ENCODE measurements at places on chromosomes 4 and X.

- DNase-seq, result no peak
Observed at GRCh38 chr4:17336986-17337385, 174.9 kb downstream of the QDPR start.

DNA sequence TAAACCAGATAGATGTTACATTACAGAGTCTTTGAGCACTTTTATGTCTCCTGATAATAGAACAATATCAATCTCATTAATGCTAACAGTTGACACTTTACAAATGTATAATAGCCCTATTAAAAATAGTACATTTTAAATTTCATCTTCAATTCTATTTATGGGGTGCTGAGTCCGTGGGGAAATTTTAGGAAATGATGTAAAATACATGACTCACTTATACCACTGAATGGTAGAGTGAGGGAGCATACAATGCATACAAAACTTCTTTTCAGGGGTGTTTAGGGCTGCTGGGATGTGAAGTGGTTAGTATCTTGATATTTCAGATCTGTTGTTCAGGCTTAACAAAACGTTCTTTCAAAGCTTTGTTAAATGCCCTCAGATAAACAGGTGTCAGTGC lies 696.2 kb downstream of the TRAM1L1 start:
- no peak for DNase-seq

DNA sequence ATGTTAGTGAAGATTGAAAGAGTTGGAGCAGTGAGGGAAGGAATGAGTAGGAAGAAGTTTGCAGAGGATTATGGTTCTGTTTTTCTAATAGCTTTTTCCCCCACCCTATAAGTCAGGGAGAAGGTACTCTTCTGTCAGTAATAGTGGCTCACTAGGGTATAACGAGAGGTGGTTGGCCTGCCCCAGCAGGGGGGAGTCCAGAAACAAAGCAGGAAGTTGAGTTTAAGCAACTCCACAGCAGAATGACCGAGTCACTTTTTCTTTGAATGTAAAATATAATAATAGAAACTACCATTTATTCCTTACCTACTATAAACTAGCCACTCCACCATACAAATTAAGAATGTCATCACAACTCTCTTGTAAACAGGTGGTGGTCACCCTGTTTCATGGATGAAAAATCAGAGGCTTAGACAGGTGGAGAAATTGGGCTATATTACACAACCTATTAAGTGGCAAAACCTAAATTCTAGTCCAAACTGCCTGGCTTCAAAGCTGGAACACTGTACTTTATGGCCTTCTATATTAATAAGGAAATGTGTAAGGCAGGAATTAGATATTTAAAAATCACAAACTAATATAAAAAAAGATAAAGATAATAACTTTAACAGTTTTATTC lies 21.9 kb downstream of the AP1AR start:
- DNase-seq, result no peak

GRCh38 chr4:153072661-153073060 lies 131.6 kb upstream of the TRIM2 start:
- DNase-seq, result no peak

DNA sequence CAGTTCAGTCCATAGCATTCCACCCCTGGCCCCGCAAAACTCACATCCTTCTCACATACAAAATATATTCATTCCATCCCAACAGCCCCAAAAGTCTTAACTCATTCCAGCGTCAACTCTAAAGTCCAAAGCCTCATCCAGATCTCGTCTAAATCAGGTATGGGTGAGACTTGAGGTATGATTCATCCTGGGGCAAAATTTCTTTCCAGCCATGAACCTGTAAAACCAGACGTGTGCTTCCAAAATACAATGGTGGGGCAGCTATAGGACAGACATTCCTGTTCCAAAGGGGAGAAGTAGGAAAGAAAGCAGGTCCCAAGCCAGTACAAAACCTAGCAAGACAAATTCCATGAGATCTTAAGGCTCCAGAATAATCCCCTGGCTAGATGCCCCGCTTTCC lies 76.9 kb downstream of the CLDN34 start:
- no peak for DNase-seq

GRCh38 chr4:143148521-143148920 lies 36.2 kb upstream of the USP38 start:
- no peak for DNase-seq

- no peak for DNase-seq
Observed at GRCh38 chr4:185592438-185592837, 57.1 kb upstream of the PDLIM3 start.

GRCh38 chrX:3712051-3712869 lies 1.2 kb downstream of the PRKX start:
- no peak for DNase-seq

DNA sequence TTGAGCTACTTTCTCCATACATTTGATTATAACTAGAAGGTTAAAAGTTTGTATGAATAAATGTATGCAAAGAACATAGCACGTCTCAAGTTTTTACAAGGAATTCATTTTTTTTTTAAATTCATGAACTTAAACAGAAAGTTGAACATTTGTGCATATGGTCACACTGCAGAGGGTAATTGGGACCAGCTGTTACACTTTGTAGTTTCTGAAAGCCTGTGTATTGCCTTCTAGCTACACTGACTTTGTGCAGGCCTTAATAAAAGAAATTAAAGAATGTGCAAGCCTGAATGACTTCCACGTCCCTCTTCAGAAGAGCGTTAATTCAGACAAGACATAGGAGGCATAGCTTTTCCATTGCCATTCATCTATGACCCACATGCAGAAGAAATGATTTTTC lies 153.1 kb upstream of the PCDH18 start:
- DNase-seq, result no peak

GRCh38 chr4:176548571-176548970 lies 228.8 kb downstream of the SPCS3 start:
- no peak for DNase-seq

GRCh38 chr4:167032871-167033270 lies 201.4 kb downstream of the SPOCK3 start:
- no peak for DNase-seq

DNA sequence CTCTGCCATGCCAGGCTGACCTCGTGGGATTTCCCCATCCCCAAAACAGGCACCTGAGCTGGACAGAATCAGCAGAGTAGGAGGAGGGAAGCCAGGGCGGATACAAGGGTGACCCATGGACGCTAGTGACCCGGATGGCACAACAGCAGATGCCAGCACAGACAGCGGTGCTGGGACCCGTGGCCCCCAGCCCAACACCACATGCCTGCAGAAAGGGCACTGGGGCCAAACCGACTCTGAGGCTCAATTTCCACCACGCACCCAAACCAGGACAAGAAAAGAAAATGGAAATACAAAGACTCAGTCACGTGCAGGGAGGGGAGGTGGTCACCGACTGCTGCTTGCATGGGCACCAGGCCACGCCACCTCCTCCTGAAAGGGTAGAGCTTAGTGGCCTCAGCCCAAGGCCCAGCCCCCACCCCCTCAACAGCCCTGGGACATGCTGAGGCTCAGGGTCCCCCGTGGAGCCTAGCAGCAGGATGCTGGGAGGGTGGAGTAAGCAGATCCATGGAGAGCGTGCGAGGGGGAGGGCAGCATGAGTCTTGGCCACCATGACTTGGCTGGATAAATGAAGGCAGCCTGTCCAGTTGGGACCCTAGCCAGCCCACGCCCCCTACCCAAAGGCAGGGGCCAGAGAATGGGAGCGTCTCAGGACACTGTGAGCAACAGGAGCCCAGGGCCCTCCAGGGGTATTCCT lies 47.7 kb downstream of the C4orf50 start:
- DNase-seq, result no peak

GRCh38 chr4:51836549-51836948 lies 6.4 kb upstream of the DCUN1D4 start:
- no peak for DNase-seq

DNA sequence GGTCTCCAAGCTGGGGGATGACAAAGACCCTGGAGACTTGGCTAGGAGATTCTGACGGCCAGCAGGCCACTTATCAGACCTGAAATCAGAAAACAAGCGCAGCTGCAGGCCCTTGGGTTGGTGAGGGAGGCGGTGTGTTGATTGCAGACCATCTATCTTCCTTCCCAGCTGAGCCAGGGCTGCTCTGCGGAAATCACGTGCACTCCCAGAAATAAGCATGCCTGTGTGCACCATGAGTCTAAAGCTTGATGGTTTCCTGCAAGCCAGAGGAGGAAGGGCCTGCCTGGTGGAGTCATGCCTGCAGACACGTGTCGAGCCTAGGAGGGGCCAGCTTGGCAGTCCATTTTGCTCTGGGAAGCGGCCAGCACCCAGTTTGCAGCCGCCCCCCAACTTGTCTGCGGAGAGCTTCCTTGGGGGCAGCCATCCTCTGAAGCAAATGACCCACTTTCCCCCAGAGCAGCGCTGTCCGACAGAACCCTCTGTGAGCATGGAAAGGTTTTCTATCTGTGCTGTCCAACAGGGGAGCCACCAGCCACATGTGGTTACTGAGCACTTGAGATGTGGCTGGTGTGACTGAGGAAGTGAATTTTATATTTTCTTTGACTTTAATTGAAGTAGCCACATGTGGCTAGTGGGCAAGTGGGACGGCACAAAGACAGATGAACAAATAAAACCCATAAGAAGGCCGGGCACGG lies 175.7 kb upstream of the BCOR start:
- no peak for DNase-seq

DNA sequence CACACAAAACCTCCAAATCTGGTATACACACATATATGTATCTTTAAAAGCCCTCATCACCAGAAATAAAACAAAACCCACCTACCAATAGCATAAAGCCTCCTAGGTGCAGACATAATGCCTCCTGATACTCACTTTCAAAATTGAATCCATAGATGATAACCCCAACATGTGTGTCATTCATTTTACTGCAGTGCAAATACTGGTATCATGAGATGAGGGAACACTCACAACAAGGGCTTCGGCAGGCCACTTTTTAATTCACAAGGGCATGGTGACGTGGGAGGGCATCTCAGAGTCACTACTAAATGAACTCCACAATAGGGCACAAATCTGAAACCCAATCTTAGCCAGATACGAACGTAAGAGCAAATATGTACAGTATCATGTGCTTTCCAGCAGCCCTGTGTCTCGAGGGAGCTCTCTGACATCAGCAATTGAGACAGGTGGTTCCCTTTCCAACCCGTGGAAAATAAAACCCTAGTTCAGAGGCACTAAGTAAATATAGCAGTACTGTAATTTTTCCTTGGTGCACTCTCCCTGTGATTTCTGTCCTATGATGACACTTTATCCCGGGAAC lies 14.1 kb upstream of the PPARGC1A start:
- DNase-seq, result no peak

- DNase-seq, result no peak
Observed at GRCh38 chrX:6693051-6693450, 158.1 kb upstream of the VCX3A start.

GRCh38 chr4:40099010-40099409 lies 42.4 kb downstream of the N4BP2 start:
- no peak for DNase-seq

DNA sequence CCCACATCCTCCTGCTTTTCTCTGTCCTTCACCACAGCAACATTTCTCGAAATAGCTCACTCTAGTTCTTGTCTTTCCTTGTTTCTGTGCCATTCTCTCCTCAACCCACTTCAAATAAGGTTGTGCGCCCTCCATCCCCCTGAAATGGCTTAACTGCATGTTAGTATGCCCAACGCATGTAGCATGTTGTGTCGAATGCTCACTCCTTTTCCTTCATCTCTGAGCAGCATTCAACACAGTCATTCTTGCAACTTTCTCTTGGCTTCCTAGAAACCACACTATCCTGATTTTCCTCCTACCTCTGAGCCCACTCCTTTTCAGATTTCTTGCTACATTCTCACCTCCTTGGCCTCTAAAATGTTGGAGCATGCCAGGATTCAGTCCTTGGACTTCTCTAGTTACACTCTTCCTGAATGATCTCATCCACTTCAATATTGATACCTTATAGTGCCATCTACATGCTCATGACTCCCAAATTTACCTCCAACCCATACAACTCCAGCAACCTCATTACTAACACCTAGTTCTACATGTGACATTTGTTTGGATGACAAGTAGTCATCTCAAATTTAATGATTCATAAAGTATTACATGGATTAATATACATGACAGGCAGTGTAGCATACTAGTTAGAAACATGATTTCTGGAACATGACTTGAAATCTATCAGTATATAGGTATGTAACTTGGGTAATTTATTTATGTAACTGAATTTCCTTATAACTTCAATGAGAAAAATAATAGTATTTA lies 22.3 kb downstream of the RBMX start:
- no peak for DNase-seq

- DNase-seq, result no peak
Observed at GRCh38 chrX:8657883-8658282, 74.1 kb downstream of the ANOS1 start.

DNA sequence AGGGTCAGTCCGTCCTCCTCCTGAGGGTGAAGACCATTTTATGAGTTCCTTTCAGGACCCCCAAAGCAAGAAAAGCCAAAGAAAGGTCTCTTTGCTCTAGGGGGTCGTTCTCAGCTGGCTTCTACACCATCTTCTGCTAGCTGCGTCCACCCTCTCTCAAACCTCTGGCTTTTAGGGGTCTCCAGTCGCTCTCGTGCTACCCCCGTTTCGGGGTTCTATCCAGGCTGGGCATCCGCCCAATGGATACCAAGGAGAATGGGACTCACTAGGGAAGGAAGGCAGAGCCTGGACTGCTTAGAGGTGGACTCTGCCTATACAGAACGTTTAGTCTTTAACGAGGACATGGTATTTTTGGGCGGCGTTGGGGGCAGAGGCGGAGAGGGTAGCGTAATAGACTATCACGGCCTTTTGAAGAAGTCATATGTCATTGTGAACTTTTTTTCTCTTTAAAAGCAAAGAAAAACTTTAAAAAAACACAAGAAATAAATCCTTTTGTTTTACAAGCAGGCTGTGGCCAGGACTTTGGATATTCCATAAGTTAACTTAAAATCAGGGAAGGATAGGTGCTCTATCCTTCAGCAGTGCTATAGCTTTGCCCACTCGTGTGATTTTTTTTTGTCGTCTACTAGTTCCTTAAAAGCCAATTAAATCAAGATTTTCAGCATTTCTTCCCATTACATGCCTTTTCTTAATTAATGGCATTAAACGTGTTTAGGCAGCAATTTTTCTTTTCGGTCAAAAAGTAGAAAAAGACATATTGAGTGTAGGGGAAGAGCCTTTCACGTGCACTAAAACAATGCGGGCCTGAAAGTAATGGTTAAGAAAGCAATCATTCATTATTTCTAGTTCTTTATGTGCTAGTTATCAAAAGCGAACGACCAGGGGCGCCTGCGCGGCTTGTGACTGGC lies 7.2 kb upstream of the PITX2 start:
- DNase-seq, result no peak

DNA sequence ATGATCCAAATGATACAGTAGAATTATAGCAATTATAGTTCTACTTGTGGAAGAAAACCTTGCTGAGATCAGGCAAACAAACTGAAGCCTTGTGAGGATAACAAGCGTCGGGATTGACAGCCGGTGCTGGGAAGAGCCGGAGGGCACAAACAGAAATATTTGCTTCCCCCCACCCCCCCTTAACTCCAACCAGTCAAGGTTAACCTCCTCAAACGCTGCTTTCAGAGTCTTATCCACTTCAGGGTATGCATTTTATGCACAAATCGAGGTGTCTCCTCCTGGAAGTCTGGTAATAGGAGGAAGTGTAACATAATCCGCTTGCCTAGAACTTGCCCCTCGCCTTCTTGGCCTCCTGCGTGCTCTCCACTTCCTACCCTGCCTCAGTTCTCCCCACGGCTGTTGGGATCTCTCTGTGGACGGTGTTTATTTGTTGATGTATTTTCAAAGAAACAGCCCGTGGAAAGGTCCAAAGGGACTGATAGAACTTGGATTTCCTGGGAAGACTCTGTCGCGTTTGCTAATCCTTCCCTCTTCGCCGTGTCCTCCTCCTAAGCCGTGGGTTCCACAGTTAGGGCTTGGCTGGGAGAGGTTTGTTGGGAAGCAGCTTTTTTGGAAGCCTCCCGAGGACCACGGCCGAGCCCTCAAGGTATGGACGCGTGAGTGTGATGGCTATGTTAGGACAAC lies 4.1 kb upstream of the ARX start:
- DNase-seq, result no peak
